GM10248 (cell line): ENCODE measurements at places on chromosomes 6 and 20.

GRCh38 chr6:163634211-163635171 lies 220.0 kb downstream of the QKI start:
- DNase-seq = no peak

- no peak for DNase-seq
These were observed 18.6 kb downstream of the SNX14 start for GRCh38 chr6:85574932-85575598.

DNA sequence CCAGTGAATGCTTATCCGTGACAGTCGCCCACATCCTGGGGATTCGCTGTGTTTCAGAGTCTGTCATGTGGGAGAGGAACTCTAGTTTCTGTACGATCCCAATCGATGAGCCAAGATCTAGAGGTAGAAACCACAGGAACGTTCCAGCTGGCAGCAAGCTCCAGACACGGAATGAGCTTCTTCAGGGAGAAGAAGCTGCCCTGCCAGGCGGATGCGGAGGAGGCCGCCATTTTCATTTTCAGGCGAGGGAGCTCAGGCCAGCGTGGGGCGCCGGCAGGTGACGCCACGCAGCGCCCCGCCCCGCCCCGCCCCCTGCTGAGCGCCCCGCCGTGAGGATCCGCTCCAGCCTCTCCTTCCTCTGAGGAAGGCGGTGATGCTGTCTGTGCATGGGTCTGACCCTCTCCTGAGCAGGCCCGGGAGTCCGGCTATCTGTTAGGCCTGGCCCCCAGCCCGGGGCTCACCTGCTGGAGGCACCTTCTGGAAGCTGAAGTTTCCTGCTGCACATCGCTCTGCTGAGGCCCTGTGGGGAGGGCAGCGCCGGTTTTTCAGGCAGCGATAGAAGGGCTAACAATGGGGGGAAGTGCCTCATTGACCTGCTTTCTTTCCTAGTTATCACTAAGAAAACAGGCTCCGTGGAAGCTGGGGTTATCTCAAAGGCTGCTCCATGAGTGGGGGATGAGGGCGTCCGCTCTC lies 147.5 kb downstream of the ERMARD start:
- no peak for DNase-seq

GRCh38 chr20:10798811-10799210 lies 125.0 kb upstream of the JAG1 start:
- no peak for DNase-seq

- peak; percentile 57 for DNase-seq
These were observed 335.7 kb downstream of the NRN1 start for GRCh38 chr6:5670811-5671561.

DNA sequence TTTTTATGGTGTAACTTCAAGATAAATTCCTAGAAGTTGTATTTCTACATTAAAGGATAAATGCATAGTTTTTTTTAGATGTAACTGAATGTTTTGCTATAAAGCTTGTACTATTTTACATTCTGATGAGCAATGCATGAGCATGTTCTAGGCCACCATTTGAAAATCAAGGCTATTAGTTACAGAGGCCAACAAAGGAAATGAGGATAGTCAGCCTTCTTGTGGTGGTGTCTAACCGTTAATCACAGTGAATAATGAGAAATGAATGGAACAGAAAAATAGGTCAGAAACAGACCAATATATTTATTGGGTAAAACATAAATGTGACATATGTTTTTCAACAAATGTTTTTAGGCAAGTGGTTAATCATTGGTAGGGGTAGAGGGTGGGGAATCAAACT lies 37.6 kb upstream of the L3MBTL3 start:
- no peak for DNase-seq

GRCh38 chr6:134272374-134272773 lies 45.5 kb downstream of the SGK1 start:
- no peak for DNase-seq

DNA sequence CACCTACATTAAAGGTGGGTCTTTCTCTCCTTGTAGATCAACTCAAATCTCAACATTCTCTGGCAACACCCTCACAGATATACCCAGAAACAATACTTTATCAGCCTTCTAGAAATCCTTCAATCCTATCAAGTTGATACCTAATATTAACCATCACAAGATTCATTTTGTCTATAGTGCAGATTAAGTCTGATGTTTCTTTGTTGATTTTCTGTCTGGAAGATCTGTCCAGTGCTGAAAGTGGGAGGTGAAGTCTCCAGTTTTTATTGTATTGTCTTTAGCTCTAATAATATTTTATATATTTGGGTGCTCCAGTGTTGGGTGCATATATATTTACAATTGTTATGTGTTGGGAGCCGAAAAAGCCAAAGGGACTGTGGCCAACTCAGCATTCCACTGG lies 493.9 kb upstream of the ADGRB3 start:
- no peak for DNase-seq

GRCh38 chr6:153031335-153031955 lies 28.9 kb upstream of the MTRF1L start:
- DNase-seq = no peak

- no peak for DNase-seq
These were observed 262.5 kb downstream of the GJA1 start for GRCh38 chr6:121697921-121698320.

- DNase-seq = no peak
These were observed 109.7 kb downstream of the AKAP7 start for GRCh38 chr6:131244942-131245341.

DNA sequence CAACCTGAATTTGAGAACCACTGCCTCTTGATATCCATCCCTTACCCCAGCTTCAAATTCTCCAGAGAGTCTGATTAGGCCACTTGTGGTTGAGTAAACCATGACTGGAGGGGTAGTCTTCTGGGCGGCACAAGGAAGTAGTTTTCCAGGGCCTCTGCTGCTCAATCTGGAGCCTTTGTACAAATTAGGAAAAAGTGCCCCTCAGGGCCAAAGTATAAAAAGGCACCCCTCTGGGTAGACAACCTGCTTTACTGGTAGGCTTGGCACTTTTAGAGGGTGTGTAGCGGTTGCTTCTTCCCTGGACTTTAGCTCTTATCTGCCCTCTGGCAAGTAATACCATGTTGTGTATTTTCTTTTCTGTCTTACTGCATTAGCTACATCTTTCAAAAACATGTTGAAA lies 32.9 kb upstream of the RPL7L1 start:
- DNase-seq = no peak

- no peak for DNase-seq
These were observed 119.7 kb downstream of the SH3BGRL2 start for GRCh38 chr6:79750806-79751205.

DNA sequence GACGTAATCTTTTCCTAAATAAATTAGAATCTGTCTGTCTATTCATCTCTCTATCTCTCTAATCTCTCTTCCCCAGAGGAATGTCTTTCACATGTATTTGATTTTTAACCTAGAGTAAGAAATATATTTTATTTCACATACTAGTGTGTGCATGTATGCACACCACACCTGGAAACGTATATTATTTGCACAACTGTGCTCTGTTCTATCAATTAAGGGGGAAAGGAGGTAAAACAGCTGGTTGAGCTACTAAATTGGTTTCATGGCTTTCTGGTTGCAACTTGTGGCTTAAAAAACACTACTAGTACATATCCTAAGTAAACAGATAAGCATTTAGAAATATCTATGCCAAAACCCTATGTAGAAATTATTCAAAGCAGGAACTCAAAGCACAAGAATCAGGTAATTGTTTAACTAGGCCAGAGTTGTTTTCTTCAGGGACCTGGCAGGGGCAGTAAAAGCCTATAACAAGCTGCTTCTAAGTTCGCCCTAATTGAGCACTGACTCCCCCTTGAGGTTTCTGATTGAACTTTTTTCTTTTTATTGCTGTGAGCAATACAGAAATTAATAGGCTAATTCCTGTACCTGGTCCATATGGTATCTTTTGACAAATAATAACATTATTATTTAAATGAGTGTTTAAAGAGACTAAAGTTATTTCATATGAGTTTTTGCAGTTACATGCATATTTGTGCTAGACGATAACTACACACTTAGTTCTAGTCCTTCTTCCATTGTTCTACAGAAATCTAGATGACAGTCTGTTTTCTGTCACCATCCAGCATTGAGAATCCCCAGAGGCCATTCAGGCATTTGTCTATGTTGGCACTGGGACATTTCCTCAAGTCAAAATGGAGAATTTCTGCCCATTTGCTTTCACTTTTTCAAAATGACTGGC lies 88.6 kb downstream of the MCHR2 start:
- peak; percentile 29 for DNase-seq

DNA sequence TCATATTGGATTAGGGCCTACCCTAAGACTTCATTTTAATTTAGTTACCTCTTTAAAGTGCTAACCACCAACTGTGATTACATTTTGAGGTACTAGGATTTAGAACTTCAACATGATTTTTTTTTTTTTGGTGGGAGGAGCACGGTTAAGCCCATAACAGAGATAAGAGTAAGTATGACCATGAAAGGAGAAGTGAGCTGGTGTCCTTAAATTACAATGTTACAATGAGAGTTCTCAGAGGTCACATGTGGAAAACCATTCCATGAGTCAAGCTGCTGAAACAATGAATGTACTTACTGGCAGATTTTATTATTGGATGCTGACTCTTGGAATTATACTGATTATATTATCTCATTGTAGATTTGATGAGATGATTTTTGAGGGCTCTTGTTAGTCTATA lies 779.3 kb upstream of the CITED2 start:
- no peak for DNase-seq

DNA sequence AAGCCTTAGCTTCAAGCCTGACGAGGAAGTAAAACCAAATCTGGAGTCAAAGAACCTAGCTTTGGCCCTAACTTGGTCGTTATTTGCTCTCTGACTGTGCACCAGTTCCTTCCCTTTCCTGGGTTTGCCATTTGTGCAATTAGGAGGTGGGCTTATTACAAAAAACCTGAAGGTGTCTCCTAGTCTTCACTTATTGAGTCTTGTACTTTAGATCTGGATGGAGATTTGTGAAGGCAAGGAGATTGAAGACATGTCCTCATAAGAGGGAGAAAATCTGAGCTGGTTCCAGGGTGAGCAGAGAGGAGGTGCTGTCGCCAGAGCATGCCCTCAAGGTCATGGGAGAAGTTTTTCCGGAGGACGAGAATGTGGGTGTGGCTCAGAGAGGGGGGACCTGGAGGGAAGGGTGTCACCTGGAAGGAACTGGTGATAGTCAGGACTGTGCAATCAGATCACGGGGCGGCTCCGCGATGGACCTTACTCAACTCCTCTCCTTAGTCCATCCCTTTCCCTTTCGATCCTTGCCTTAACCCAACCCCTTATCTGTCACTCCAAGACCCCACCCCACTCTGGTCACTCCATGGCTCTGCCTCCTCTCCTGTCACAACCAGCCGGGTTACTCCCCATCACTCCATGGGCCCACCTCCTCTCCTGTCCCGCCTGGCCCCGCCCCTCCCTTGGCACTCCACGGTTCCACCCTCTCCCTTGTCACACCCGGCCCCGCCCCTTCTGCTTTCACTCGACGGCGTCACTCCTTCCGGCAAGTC lies 588 bp upstream of the ACSS2 start:
- DNase-seq = no peak

- DNase-seq = no peak
These were observed 85.0 kb upstream of the TOP1 start for GRCh38 chr20:40943591-40943990.

DNA sequence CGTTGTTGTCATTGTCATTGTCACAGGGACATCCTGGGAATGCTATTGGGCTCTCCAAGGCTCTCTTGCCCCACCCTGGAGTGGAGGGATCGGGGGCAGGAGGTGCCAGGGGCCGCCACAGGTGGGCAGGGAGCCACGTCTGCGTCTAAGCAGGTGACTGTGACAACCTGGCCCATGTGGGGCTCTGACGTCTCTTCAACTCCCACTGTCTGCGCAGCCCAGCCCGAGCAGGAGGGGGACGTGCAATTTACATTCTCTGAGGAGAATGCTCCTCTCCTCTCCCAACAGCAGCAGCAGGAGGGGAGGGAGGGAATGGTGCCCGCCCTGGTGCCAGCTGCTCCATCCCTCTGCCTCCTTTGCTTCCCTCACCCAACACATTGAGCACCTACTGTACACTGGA lies 50.1 kb downstream of the GRM4 start:
- DNase-seq = no peak

GRCh38 chr6:121319112-121319553 lies 15.1 kb downstream of the TBC1D32 start:
- peak; percentile 15 for DNase-seq

- no peak for DNase-seq
These were observed 519.4 kb downstream of the CDKAL1 start for GRCh38 chr6:21053612-21054011.

GRCh38 chr6:24396824-24397223 lies 5.9 kb upstream of the MRS2 start:
- DNase-seq = no peak

DNA sequence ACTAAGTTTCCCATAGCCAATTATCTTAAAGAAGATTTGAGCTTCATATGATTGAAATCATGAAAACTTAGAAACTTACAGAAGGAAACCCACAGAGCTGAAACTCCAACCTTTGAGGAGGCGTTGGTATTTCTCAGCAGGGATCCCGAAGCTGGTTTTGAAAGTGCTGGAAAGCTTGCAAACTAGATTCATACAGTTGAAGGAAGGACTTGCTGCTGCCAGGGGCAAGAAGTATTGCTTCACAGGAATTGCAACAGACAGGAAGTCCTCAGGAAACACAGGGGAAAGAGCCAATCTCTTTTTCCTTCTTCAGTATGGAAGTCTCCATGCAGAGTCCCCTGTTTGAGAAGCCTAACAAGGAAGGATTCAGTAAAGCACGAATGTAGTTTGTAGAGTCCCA lies 419.7 kb downstream of the CD109 start:
- DNase-seq = no peak

DNA sequence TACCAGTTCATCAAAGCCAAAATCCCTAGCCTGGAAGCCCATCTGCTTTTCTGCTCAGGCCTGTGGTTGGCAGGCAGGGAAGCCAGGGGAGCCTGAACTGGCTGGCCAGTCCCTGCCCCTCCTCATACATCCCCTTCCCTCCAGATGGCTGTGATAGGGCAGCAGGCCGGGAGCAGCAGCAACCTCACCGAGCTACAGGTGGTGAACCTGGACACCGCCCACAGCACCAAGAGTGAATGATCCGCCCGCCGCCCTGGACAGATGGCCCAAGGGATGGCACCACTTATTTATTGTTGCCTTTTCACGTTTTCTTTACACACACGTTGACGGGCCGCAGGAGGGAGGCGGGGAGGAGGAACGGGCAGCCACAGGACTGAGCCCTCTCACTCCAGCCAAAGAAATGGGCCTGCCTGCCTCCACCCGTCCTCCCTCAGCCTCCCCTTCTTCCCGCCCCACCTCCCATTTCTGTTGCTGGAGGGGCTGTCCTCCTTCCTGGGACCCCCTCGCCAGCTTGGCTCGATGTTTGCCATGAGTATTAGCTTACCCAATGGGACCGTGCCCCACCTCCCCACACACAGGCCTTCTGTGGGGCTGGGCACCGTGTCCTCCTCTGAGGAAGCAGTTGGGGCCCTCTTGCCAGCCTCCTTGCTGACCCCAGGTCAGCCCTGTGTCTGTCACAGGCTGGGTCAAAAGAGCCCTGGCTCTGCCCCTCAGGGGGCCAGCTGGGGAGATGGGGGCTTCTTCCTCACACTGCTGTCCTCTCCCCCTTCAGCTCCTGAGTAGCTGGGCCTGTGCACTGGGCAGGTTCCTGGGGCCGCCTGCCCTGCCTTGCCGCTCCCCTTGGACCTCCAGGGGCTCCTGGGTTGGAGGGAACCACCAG lies 2.8 kb upstream of the CUL9 start:
- no peak for DNase-seq

- DNase-seq = no peak
These were observed 40.3 kb downstream of the PLCG1 start for GRCh38 chr20:41177636-41178035.
